ENCODE measurements at places on chromosomes 3 and 15.

DNA sequence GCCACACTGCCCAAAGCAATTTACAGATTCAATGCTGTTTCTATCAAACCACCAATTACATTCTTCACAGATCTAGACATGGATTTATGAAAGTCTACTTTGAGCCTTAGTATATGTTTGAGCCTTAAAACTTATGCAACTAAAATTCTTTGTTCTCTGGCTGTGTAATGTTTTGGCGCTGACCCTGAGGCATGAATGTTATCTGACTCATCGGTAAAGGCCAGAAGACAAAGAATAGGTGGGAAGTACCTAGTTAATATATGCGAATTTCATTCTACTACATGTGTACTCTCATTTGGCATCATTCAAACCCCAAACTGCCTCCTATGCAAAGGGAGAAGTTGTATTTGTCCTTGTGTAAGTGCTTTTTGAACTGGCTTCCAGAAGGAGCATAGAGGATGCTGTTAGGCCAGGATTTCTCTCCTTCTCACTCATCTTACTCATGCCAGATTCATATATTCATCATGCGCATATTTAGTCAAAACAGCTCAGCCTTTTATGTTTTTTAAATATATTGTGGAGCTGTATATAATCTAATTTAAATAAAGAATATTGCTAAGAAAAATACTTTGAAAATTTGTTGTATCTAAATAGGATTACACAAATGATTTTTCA, 204.2 kb downstream of the NFKBIZ start:
- DNase-seq = no peak

DNA sequence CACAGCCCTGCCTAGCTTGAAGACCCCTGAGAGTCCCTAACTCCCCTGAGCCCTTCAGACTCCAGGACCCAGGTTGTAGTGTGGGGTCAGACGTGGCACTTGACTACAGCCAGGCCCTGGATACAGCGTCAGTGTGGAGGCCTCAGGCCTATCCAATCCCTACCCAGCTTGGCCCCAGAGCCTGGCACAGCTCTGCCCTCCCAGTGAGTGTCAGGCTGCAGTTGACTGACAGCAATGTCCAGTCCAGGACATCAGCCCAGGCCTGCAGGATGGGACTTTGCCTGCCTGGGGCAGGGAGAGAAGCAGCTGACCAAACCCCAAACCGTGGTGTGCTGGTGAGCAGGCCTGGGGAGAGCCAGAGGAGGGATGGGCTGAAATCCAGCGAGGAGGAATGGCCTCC, 27.3 kb downstream of the KLF13 start:
- DNase-seq = no peak

- DNase-seq = no peak
Measured at GRCh38 chr15:26621816-26622215, 151.1 kb downstream of the GABRB3 start.

- DNase-seq = no peak
Measured at GRCh38 chr3:167095976-167096375, 284.1 kb downstream of the ZBBX start.

- no peak for DNase-seq
Measured at GRCh38 chr3:132749786-132750185, 27.6 kb upstream of the NPHP3 start.
